ENCODE measurements at places on chromosomes 4 and X.

GRCh38 chr4:142567199-142567598 lies 278.9 kb downstream of the INPP4B start:
- no peak for DNase-seq

DNA sequence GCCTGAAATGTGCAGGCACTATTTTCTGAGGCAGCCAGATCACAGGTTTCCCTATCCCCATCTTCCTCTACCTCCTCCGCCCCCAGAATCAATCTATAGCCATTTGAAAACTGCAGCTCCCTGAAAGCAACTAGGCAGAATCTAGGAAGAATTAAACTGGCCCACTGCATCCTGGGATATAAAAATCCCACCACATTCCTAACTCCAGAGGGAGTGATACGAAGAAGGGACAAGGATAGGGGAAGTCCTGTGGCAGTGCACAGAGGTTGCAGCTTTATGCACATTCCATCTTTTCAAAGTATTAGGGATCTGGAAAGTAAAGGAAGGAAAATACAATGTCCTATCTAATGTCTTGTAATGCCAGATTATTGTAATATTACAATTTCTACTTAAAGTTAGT lies 18.3 kb upstream of the HERC3 start:
- DNase-seq = no peak

GRCh38 chr4:120754590-120754989 lies 167.9 kb downstream of the PRDM5 start:
- no peak for DNase-seq

DNA sequence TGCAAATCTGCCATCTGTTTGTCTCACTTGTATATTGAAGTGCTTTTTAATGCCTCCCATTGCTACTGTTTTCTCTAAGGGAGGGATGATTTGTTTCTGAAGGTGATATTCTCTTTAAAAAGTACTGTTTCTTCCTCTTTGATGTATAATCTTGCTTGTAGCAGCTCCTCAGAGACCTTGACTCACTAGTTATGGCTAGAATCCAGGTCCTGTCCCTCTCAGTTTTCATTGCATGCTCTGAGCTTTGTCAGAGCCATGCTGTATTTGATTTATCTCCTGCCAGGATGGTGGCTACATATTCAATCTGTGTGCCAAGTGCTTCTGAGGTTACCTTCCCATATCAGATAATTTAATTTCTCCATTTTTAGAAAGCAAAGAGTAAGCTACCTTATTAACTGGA lies 56.0 kb downstream of the GLUD2 start:
- no peak for DNase-seq

DNA sequence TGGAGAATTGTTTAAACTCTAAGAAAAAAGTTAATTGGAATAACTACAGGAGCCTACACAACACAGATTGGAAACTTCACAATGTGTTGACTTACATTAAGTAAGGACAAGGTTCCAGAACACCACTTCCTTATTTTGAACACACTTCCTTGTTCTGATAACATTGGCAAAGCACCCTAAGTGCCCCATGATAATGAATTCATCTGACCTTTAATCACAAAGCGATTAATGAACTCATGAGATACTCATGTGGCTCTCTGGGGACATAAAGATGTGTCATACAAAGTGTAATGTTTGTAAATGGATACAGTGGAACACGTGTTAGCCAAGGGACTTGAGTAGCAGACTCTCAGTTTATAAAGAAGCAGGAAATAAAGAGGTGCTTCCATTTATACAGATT lies 69.0 kb upstream of the ATOH1 start:
- DNase-seq = no peak

DNA sequence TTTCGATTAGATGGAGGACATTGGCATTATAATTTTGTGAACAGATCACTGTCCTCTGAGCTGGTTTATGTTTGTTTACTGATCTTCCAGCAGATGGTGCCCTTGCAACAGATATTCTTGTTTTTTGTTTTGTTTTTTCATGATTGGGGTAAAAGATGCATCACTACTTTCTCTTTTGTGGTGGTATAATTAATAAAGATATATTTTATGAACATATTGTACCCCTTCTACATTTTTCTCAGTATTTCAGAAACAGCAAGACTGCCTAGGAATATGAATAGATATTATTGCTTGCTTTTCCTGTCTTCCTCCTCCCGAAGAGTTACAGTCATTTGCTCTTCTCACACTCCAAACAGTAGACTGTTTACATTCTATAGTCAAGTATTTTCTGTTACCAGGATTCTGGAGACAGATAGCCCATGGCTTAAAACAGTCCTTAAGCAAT lies 905.2 kb downstream of the TRAM1L1 start:
- no peak for DNase-seq

DNA sequence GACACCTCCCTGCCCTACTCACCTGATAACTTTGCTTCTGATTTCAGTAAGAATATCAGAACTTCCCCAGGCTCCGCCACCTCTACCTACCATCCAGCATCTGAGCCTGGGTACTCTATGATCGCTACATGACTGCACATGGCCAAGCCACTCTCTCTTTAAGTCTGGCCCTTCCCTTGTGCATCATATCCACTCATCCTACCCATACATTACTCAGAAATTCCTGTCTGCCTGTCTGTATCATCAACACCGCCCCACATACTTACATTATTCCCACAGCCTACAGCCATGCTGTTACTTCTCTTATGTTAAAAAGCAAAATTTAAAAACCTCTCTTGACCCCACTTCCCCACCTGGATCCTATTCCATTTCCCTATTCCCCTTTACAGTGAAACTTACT lies 84.7 kb downstream of the SCD5 start:
- no peak for DNase-seq

Data from pulmonary artery endothelial cell (primary cell).